ENCODE measurements at places on chromosomes 4 and X.

DNA sequence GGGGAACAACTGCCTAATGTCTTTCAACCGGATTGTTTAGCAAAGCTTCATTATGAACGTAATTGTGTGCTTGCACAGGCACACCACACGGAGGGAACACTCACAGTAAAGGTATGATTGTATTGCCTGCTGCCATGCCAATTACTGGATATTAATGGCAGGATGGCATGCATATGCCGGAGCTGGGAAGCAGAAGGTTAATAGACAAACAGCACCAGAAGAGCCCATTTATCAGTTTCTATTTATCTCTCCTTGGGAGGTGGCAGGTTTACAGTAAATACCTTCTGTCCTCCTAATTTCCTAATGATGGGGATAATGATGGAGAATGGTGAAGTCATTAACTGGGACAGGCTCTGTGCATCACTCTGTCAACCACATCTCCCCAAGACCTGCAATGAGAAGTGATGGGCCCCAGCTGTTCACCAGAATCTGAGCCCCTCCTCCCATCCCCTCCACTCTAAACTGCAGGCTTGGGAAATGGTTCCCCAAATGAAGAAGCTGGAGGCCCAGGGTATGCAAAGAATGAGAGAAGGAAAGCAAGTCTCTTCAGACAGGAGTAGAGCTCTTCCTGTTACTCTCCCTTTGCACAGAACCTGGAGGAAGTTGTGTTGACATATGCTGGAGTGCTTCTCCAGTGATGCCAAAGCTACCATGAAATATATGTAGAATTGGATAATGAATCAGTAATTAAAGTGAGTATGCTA, 160.8 kb downstream of the NAA11 start:
- peak; percentile 10 for DNase-seq

DNA sequence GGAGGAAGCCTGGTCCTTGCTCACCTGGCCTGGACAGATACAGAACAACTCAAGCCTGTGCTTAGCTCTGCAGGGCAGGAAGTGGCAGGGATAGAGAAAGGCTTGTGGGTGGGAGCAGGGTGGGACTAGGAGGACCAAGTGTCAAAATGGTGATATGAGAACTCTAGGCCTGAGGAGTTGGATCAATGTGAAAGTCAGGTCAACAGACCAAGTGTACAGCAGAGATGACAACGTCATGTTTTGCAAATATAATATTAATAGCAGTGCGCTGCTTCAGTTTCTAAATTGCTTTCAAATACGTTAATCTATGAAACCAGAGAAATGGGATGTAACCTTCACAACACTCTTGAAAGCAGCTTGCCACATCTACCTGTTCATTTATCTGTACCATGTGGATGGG, 114.2 kb upstream of the MAP3K15 start:
- DNase-seq = no peak

- DNase-seq = no peak
These were observed 41.3 kb downstream of the STPG2 start for GRCh38 chr4:98101988-98102387.

DNA sequence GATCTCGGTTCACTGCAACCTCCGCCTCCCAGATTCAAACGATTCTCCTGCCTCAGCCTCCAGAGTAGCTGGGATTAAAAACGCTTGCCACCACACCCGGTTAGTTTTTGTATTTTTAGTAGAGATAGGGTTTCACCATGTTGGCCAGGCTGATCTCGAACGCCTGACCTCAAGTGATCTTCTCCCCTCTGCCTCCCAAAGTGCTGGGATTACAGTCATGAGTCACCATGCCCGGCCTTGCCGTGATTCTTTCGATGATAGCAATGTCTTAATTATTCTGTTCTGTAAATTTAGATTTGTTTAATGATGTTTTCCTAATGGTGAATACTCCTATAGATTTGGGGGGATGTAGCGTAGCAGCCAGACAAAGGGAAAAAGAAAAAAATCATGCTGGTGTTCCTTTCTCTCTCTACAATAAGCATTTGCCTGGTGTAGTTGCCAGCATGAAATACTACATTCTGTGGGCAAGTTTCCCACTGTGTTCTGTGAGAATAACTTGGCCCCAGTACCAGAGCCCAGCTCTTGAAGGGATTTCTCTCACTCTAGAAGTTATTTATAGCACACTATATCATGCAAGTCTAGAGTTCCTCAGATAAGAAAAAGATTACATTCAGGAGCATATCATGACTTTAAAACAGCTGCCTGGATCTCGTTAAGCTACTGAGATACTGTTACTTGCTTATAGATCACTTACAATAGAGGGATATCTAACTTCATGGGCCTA, 15.4 kb downstream of the NIPAL1 start:
- DNase-seq = no peak

GRCh38 chr4:149983401-149983800, 94.8 kb upstream of the DCLK2 start:
- DNase-seq = no peak

DNA sequence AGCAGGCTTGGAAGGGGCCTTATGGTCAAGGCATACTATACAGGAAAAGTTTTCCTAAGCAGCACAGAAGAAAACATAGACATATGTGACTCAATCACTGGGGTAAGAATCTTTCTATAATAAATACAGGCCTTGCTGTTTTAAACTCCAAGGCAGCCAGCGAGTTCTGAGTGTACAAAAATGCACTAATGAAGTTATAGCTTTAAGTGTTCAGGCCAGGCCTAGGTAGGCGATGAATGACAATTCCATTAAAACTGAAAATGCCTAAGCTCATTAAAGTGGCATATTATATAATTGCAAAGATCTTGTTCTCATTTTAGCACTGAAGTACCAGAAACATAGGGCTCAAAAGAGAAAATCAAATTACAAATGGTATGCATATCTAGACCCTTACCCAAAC, 716.4 kb upstream of the HS3ST1 start:
- no peak for DNase-seq

DNA sequence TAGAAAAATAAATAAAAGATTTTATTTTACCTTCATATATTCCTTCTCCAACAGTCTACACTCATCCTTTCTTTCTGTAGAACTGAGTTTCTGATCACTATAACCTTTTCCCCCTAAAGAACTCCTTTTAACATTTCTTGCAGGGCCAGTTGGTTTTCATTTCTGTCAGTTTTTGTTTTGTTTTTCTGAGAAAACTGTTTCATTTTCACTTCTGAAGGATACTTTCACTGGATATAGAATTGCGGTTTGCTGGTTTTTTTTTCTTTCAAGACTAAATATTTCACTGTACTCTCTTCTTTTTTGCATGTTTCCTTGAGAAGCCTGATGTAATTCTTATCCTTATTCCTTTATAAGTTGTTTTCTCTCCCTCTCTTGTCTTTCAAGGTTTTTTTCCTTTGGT, 90.4 kb upstream of the EOLA2 start:
- no peak for DNase-seq

DNA sequence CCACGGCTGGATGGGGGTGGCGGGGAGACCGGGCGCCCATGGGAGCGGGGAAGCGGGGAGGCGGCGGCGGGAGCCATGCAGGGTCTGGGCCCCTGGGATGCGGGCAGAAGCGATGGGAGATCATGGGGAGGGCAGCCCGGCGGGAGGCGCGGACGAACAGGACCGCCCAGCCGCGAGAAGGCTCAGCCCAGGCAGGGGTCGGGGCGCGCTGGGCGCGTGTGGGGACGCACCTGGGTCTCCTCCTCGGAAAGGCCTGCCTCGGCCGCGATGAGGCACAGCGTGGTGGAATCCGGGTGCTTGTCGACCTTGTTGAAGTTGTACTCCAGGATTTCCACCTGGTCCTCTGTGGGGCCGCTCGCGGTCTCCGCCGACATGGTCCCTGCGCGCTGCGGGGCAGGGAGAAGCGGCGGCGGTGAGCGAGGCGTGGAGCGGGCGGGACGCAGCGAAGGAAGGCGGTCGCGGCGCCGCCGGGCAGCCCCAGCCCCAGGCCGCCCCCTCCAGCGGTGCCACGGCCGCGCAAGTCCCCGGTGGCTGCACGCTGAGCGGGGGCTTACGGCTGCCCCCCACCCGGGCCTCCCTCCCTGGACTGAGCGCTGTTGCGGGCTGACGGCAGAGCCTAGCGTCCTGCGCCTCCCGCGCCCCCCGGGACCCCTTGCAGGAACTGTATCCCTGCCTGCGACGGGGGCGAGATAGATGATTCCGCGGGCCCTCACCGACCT, 25.3 kb downstream of the HOPX start:
- DNase-seq = no peak

- DNase-seq = no peak
These were observed 35.0 kb downstream of the NUDT11 start for GRCh38 chrX:51461053-51462044.

Measured in GF-D8 (cell line).